ENCODE measurements at places on chromosomes 3 and 15. TPM values are rescaled to one million over a fixed set of nuclear protein-coding genes. Genes with fewer than 3 reads are reported as not detected.

Gene TMEM45A
- 22.7 TPM for polyA plus RNA-seq

Gene MYZAP
- polyA plus RNA-seq = 5.9 TPM

Gene PARP15
- 0.58 TPM for polyA plus RNA-seq

Gene ARF4
- polyA plus RNA-seq = 259 TPM

- DNase-seq = no peak
These were observed 28.5 kb downstream of the PLCL2 start for GRCh38 chr3:16913264-16913580.

GRCh38 chr3:159634483-159634882, 354.2 kb upstream of the IL12A start:
- DNase-seq = no peak

- no peak for DNase-seq
These were observed 247.4 kb upstream of the CHRNA7 start for GRCh38 chr15:31782951-31783350.

DNA sequence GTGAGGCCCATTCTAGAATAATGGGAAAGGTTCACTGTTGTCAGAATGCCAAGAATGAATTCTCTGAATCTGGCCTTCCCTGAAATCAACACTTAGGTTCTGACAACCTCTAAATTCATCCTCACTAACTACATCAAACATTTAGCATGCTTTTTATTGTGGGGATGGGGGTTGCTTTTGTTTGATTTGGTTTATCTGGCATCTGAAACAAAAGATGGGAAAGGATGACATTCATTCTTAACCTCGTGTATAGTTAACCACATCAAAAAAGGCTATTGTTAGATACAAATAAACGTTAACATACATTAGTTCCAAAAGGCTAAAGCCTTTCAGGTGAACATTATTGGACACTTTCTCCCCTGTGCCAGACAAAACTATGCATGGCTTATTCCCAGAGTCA, 357.3 kb downstream of the FHIT start:
- DNase-seq = no peak

GRCh38 chr15:82790321-82790720, 15.5 kb downstream of the FSD2 start:
- no peak for DNase-seq

- no peak for DNase-seq
These were observed 279.8 kb downstream of the ROBO2 start for GRCh38 chr3:77319711-77320110.

DNA sequence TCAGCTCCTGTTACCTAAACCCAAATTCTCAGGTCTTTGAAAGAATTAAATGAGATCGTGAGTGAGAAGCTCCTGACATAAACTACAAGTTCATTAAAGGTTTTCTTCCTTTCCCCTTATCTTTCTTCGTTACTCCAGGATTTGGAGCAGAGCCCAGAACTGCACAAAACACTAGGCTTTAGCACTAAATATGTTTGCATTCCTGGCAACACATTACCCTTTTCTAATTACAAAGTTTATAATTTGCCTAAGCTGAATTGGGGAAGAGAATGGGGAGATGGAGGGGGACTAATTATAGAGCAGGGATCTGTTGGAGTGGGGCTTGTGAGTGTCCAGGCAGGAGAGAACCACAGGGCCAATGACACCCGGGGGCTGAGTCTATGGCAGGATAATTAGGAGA, 109.7 kb downstream of the SV2B start:
- DNase-seq = no peak

DNA sequence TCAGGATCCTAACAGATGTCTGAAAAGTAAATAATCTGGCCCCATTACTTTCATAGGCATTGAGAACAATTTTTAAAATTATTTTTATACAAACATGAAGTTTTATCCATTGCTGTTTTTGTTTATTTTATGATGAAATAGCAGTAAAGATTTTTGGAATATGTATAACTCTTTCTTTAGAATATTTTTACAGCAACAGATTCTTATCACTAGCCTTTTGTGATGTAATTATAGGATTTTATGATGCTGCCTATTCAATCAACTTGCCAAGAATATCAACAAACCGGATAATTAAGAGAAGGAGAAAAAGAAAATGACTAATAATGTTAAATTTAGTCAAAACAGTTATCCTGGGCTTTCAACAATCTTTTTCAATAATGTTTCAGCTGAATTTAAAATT, 386.3 kb downstream of the ZIC1 start:
- no peak for DNase-seq

GRCh38 chr3:144957398-144958101, 985.9 kb downstream of the DIPK2A start:
- DNase-seq = no peak

DNA sequence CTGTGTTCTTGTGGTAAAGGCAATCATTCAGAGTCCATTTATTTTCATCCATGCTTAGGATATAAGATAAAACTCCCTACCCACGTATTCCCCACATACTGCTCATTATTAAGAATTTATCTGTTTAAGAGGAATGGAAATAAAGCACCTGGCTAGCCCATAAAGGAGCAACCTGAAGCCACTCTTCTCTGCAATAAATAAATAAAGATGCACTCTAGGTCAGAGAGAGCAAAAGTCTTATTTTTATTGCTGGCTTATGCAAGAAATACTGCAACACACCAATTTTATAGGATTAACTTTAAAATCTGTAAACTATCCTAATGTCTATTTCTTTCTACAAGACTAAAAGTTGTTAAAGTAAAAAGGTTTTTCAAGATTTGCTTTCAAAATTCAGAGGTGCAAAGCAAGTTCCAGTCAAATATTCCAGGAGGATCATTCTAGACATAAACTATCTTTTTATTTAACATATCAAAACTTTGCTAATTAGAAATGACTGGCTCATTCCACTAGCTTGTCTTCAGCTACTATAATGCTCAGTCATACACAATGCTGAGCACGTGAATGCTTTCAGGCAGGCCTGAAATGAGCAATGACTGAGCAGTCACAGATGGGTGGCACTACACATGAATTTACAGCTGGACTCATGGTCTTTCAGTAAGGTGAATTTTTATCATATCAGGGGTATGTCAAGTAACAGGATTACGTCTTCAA, 7.1 kb downstream of the TJP1 start:
- no peak for DNase-seq

- no peak for DNase-seq
These were observed 202.1 kb upstream of the DPH6 start for GRCh38 chr15:35748105-35748504.

GRCh38 chr3:67382536-67382935, 271.9 kb downstream of the SUCLG2 start:
- DNase-seq = no peak

DNA sequence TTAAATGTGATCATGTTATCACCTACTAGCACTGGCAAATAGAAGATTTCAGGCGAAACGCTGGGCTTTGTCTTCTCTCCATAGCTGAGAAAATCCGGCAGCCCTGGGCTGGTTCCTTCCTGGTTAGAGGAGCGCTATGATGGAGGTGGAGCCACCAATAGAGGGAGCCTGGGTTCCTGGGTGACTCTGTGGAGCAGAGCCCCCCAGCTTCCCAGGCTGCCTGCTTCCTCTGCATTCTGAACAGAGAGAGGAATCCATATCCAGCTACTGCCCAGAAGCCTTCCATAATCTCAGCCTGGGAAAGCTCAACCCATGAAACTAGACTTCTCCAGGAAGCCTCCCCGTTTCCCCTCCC, 32.6 kb upstream of the IQSEC1 start:
- DNase-seq = no peak

- no peak for DNase-seq
These were observed 37.8 kb downstream of the KY start for GRCh38 chr3:134613006-134613520.

DNA sequence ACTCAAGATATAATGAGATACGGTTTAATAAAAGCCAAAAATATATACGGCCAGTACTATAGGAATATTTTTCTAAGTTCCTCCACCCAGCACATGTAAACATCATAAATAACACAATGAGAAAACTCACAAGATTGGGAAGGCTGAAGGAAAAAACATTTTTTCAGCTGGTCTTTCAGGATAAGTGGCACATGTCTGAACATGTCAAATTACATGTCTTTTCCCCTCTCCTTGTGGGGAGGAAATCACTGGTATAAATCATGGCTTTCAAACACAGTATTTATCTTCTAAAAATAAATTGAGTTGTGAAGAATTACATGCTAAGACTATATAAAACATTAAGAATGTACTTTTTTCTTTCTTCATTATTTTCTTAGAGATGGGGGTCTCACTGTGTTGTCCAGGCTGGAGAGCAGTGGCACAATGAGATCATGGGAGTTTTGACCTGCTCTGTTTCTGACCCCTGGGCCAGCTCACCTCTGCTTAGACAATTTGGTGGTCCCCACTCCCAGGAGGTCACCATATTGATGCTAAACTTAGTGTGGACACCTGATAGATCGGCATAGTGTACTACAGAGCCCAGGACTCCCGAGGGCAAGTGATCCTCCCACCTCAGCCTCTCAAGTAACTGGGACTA, 32.8 kb downstream of the ETV5 start:
- no peak for DNase-seq
